ENCODE measurements at places on chromosomes 6 and 20. TPM values are rescaled to one million over a fixed set of nuclear protein-coding genes. Genes with fewer than 3 reads are reported as not detected.

SLC16A10 gene
- total RNA-seq = 0.19 TPM

SPATA25 gene
- 1.0 TPM for total RNA-seq

SALL4 gene
- total RNA-seq = 0.14 TPM

SEL1L2 gene
- total RNA-seq = not detected

C20orf202 gene
- total RNA-seq = not detected

GATA5 gene
- not detected for total RNA-seq

PSORS1C1 gene
- total RNA-seq = 4.7 TPM

AVP gene
- not detected for total RNA-seq

CLDN20 gene
- total RNA-seq = not detected

RSPO3 gene
- 0.19 TPM for total RNA-seq

SAMD3 gene
- not detected for total RNA-seq

CNBD2 gene
- 2.8 TPM for total RNA-seq

GID8 gene
- total RNA-seq = 43.4 TPM

RGS17 gene
- 3.3 TPM for total RNA-seq

LCA5 gene
- total RNA-seq = 4.9 TPM
